ENCODE measurements at places on chromosomes 3 and 15. TPM values are rescaled to one million over a fixed set of nuclear protein-coding genes. Genes with fewer than 3 reads are reported as not detected.

KBTBD13 gene
- total RNA-seq: not detected

NEK10 gene
- 0.54 TPM for total RNA-seq

TRPM1 gene
- not detected for total RNA-seq

GOLGA6B gene
- not detected for total RNA-seq

VGLL3 gene
- 1.8 TPM for total RNA-seq

PDZRN3 gene
- 3.4 TPM for total RNA-seq

EDEM1 gene
- total RNA-seq: 11.8 TPM

TGM4 gene
- 0.04 TPM for total RNA-seq

TADA3 gene
- 50.8 TPM for total RNA-seq

SGO1 gene
- 48.2 TPM for total RNA-seq

SYNPR gene
- total RNA-seq: 0.59 TPM

CLDND1 gene
- 110 TPM for total RNA-seq

Measured in neural progenitor cell (in vitro differentiated cells).